C1 segment of cervical spinal cord (tissue), 14 donors: ENCODE measurements at places on chromosomes 2 and 18.

DNA sequence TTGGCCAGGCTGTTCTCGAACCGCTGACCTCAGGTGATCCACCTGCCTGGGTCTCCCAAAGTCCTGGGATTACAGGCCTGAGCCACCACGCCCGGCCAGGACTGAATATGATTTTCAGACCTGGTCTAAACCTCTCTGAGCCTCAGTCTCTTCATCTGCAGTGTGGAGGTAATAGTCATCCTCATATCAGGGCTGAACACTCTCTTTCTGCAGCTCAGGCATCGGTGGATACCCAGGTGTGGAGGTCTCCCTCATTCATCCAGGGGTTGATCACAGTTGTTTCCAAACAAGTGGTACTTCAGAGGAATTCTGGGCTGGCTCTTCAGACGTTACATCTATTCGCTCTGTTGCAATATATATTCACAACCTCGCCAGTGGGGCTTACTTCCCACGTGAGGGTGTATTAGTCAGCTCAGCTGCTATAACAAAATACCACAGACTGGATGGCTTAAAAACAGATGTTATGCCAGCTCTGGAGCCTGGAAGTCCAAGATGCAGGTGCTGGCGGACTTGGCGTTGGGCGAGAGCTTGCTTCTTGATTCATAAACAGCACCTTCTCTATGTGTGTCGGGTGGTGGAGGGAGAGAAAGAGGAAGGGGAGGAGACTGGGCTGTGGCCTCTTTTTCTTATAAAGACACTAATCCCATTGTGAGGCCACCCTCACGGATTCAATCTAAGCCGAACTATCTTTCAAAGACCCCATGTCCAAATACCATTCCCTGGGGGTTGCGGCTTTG, 2.9 kb upstream of the MBP start:
- DNase-seq: no peak

- no peak for DNase-seq
Observed at GRCh38 chr2:76946631-76947145, 575.5 kb downstream of the LRRTM4 start.

DNA sequence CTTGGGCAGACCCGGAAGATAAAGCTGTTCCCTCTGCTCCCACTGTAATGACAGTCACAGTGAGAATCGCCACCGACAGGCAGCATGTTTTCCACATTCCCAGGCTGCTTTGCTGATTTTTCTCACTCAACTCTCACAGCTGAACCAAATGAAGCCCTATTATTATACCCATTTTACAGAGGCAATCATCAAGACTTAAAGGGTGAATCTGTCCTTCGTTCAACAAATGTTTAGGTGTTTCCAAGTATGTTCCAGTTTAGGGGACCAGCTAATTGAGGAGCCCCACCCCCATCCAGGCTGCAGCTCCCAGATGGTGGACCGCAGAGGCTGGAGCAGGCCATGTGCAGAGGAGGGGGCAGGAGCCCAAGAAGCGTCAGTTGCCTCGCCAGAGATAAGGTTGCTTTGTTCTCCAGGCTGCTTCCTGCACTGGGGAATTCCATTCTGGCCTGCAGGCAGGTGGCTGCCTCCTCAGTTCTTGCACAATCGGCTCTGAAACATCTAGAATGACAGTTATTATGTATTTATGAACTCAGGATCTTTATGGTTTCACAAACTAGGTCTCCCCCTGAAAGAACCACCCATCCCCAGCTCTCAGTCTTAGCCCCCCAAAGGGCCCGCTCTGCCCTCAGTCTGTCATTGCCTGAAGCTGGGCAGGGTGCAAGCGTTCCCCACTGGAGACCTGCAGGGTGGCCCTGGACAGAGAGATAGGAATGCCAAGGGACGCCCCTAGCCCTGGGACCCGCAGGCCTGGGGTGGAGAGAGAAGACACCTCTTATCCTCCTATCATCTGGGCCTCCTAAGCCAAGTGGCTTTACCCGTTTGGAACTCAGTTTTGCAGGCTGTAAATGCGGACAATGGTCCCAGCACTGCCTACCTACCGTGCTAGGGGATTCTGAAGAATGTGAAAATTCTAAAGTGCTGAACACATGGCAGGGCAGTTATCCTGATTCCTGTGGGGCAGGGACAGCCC, 49.1 kb upstream of the MYCN start:
- no peak for DNase-seq

GRCh38 chr18:37464257-37464656, 101.3 kb downstream of the CELF4 start:
- DNase-seq: no peak

DNA sequence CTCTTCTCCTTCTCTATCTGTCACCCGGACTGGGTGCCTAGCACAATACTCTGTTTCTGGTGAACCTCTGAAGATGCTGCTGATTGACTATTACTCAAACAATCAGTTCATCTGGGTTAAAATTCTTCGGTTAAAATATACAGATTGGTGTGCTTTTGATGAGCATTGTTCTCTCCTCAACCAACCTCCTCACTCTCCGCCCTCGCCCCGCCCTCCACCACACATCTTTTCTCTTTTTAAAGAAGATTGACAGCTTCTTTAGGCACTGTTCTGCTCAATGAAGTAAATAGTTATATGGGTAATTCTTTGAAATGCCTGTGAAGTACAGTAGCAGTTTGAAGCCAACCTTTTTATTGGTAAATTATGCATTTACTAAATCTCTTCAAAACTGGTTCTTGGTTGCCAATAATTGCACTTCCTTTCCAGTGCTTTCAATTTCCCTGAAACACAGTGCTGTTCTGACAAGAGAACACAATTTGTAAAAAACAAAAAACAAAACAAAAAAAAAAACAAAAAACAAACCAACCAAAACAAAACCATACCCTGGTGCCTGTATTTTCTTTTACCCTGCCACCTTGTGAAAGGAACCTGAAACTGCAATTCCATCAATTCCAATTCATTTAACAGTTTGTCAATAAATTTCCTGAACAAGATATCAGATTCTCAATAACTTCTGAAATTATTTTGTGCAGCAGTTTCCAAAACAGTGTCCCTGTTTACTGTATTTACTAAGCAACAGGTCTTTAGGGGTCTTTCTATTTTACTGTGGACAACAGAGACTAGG, 188.6 kb downstream of the LRP1B start:
- no peak for DNase-seq

DNA sequence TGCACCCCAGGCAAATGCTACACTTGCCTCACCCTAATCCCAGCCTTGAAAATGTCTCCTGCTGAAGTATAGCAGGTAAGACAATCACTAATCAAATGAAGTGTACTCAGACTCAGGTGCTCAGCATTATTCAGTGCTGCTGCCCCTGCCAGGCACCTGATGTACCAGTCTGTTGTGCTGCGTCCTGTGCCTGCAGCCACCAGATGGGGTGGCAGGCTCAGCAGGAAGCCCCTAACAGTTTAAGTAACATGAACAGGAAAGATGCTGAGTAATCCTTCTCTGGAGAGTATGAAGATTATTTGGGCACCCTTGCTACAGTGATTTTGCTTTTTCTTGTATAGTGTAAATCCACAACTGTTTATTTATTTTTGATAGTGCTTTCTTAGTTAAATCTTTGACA, 69.1 kb downstream of the TACR1 start:
- no peak for DNase-seq

DNA sequence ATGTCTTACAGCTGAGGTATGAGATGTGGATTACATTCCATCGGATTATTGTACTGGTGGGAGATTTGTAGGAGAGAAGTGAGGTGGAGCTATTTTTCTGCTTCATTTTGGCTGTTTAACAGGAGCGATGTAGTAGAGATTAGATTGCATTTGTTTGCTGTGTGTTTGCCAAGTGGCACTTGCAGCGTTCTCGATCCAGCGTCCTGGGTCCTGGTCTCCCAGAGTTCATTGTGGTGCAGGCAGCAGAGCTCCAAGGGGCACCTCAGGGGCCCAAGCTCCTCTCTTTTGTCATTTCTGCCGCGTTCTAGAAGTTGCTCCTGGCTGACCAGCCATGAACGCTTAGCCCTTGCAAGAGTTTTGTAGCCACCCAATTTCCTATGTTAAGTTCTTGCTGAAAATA, 210.1 kb upstream of the APCDD1 start:
- DNase-seq: no peak

DNA sequence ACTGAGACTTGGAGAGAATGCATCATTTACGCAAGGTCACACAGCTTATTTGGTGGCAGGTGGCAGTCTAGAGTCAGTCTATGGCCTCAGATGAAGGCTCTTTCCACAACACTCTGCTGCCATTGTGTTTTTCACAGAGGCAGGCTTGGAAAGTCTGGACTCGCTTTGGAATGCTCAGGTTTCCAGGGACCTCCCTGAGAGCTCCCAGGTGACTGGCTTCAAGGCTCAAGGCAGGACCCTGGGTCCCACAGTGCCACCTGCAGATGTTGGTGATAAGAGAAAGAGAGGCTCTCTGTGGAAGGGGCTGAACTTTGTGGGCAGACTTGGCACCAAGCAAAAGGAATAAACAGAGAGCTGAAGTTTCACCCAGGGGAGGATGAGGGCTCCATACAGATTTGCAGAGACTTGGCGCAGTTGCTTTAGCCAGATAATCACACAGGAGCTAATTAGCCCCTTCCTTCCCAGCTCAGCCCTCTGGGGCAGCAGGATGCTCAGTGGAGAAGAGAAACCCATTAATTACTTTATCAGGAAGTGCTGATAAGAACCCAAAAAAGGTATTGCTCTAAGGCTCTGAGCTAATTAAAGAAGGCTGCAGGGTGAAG, 103.5 kb downstream of the LBH start:
- DNase-seq: no peak

DNA sequence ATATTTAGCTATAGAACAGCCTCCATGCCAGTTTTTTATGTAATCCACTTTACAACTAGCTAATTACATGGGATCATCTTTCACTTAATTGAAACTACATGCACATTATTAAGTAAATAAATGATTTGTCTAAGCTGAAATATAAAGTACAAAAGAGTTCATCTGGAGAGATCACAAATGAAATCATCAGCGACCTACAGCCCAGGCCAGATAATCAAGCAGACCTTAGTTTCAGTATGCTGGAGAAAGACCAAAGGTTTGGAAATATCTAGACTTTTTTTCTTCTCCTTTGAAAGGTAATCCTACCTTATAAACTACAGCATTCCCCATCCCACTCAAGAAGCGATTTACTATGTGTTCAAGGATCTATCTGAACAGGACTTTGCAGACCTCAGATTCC, 26.5 kb downstream of the FIGN start:
- no peak for DNase-seq

GRCh38 chr2:106363791-106364190, 104.4 kb downstream of the RGPD3 start:
- no peak for DNase-seq

DNA sequence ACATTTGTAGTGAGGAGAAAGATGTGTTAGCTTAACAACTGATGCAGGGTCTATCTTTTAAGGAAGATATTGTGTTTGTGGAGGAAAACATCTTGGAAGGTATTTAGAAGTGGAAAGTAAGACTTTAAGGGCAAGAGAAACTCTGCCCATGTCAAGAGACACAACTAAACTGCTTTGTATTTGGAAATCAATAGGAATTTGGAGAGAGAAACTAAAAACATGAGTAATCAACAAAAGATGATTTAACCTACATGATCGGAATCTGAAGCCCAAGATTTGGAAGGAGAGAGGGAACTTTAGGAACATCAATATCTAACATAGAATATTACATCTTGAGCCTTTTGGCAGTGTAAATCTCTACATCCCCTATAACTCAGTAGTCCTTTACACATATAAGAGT, 184.2 kb upstream of the COL3A1 start:
- no peak for DNase-seq

- DNase-seq: no peak
Observed at GRCh38 chr18:55251254-55251971, 292.2 kb upstream of the CCDC68 start.

GRCh38 chr2:158488442-158489216, 31.9 kb downstream of the PKP4 start:
- DNase-seq: no peak

DNA sequence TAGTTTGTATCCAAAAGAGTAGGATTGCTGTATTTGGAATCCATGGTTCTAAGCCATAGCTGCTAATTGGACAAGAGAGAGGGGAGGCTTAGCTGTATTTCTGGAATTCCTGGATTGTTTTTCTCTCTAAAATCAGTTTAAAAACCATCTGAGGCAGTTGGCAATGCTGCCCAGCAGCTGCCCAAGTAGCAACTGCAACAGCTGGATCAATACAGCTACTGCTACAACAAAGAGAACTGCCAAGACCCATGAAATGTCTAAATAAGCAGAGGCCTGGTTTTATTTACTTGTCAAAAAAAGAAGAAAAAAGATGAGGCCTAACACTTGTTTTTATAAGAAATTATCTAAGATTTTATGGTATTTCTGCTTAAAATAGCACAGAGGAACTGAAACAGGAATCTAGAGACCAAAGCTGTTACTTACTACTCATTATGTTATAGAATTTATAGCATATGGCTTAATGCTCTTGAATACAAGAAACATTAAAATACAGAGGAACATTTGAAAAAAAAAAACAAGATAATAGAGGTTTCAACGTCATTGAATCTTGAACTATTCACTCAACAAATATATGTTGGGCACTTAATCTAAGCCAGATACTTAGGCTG, 39.1 kb downstream of the TMEFF2 start:
- DNase-seq: no peak

- DNase-seq: no peak
Observed at GRCh38 chr18:9483526-9483925, 8.2 kb downstream of the RALBP1 start.

DNA sequence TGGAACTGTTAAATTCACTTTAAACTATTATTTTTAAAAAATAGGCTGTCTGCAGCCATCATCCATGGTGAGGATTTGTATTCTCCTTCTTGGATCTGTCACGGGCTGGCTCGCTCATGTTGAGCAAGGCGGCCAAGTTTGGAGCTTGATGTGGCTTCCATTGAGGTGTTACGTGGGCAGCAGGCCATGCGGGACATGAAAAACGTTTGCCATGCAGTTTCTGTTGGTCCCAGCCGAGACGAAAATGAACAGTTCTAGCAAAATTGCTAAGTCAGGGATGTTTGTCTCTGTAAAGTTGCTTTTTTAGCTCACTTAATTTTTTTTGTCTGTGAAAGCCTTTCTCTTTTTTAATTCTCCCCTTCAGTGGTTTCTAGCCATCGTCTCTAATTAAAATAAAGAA, 70.2 kb upstream of the MGAT5 start:
- DNase-seq: no peak

DNA sequence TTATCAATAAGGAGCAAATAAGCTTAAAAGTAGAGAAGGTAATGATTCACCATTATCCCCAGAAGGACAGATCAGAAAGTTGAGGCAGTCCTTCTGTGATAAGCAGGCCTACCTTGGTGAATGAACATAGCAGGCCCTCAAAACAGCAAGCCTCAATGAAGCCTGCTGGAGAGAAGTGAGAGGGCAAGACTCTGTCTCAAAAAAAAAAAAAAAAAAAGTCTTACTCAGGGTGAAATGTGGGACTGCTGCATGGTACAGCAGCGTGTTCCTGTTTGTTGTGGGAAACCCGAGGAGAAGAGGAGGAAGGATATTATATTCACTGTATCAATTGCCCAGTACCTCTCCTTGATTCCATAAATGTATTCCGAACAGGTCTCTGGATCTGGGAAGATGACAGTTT, 8.7 kb upstream of the HAT1 start:
- DNase-seq: no peak
